ENCODE measurements at places on chromosomes 3 and 15.

DNA sequence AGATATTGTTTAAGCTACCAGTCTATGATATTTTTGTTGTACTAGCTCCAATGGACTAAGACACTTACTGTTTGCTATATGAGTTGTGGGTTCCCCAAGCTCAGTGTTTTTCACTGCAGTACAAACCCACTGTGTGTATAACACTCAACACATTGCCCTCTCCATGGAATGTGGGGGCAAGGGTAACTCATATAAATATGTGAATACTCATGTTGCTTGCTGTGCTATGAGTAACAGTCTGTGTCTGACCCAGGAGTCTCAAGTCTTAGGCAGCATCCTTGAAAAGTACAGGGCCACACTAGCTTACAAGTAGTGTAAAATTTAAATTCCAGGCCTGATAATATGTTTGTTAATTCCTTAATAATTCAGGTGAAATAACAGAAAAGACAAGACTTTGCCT lies 22.5 kb upstream of the CNTN3 start:
- no peak for DNase-seq

DNA sequence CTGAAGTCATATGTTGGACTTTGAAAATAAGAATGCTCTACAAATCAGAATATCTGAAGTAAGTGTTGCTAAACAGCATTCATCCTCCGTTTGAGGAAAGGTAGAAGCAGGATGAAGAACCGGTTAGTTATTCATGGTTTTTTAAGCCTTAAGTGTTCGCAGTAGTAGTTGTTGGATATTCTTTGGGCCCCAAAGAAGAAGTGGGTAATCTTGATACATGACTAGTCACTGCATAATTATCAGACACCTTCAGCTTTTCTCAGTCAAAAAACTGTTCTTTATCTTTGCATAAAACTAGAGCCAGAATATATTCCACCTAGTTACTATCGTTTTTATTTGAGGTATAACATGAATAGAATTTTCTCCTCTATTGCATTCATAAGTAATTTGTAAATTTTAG lies 13.8 kb downstream of the RAB5A start:
- DNase-seq, result no peak

DNA sequence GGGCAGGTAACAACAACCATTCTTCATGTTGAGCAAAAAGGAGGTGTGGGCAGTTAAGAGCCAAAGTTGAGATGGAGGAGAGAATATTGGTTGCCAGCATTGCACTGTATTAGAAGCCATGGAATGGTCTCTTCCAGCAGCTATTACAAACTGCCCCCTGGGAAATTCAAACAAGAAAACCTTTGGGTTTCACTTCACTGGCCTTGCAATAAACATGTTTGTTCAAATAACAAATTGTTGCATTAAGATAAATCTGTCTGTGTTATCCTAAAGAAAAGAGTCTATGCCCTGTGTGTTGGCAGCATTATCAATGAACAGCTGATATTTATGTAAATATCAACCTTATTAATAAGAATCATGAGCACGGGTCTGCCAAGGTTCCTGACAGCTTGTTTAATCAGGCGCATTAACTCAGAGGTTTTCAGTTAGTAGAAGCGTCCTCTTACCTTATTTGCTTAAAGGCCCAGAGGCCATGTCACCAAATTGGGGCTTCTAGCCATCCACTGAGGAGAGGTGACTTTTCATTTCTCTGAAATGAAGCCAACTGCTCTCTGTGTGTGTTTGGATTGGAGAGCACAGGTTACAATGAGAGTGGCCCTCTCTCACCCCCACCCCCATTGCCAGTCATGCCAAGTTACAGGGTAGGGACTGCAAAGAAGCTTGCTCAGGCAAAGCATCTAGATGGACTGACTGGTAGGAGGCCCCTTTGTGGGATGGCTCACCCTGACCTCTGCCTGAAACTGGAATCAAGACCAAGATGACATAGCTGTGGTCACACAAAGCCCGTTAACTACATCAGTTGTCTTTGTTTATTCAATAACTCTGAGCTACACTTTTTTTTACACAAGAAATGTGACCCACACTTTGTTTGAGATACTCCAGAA lies 10.5 kb downstream of the FILIP1L start:
- DNase-seq, result no peak

DNA sequence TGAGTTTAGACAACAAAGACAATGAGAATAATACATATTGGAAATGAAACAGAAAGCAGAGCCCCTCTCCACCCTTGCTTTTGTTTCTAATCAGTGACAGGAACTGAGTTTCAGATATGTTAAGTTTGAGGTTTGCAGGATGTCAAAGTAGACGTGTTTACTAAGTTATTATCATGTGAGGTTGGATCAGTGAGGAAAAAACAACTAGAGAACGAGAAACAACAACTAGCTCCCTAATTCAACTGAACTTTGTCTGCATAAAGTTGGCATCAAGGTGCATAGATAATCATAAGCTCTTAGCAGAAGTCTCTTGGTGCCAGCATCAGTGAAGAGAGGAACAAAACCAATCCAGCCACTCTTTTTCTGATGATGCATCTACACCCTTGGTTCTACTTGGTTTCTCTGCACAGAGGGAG lies 491.1 kb upstream of the NR2F2 start:
- no peak for DNase-seq

- no peak for DNase-seq
These were observed 174.6 kb downstream of the KLHL25 start for GRCh38 chr15:85619992-85620689.

All from naive thymus-derived CD4-positive, alpha-beta T cell (primary cell).